ENCODE measurements at places on chromosomes 16 and 17. TPM values are rescaled to one million over a fixed set of nuclear protein-coding genes. Genes with fewer than 3 reads are reported as not detected.

CTNS gene
- total RNA-seq = 17.9 TPM

DNA sequence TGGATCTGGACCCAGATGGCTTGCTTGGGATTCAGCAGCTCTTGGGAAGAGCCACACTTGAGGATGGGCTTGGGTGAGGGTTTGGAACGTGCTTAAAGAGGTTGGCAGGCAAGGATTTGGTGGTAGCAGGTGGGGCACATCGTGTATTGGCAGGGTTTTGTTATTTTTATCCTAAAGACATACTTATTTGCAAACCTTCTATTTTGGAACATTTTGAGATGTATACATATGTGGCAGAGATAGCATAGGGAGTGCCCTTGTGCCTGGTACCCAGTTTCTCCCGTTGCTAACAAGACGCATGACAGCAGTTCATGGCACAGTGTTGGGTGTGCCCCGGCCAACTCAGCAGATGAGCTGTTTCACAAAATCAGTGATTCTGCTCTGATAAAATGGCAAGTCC lies 9.1 kb downstream of the BANP start:
- no peak for DNase-seq

- no peak for DNase-seq
These were observed 23.6 kb upstream of the ATF7IP2 start for GRCh38 chr16:10362077-10362863.

DNA sequence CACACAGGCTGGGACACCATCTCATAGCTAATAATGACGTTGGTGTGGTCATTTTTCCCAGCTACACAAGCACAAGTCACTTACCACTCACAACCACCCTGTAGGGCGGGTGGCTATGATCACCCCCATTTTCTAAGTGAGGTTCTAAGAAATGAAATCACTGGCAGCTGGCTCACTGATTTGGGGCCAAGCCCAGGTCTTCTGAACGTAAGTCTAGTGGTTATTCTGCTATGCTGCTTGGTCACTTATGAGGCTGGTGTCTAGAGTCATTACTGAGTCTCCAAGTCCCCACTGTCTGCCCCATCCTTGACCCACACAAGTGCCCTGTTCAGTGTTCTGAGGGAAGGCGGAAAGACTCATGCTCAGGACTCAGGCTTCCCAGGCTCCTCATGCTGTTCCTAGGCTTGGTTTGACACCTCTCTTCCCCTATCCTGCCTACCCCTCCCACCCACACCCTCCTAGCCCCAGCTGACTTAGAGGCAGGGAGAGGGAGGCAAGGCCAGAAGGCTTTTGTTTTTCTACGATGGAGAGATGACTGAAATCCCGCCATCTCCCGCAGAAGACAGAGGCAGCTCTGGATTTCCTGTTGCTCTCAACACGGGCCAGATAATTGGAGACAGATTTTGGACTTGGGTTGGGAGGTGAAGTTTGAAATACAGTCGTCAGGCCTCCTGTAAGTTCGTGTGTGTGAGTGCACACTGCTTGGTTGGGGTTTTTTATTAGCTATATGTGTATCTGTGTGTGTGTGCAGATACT lies 32.2 kb downstream of the FZD2 start:
- no peak for DNase-seq

CLEC18B gene
- not detected for total RNA-seq

GRCh38 chr16:86343796-86344585 lies 166.3 kb upstream of the FOXF1 start:
- no peak for DNase-seq

- no peak for DNase-seq
These were observed 125.9 kb downstream of the MAP2K6 start for GRCh38 chr17:69540356-69540755.

- DNase-seq = peak; percentile 80
These were observed 21.0 kb upstream of the ITGAX start for GRCh38 chr16:31333686-31334649.

AANAT gene
- total RNA-seq = not detected

LPCAT2 gene
- 6.1 TPM for total RNA-seq

DNA sequence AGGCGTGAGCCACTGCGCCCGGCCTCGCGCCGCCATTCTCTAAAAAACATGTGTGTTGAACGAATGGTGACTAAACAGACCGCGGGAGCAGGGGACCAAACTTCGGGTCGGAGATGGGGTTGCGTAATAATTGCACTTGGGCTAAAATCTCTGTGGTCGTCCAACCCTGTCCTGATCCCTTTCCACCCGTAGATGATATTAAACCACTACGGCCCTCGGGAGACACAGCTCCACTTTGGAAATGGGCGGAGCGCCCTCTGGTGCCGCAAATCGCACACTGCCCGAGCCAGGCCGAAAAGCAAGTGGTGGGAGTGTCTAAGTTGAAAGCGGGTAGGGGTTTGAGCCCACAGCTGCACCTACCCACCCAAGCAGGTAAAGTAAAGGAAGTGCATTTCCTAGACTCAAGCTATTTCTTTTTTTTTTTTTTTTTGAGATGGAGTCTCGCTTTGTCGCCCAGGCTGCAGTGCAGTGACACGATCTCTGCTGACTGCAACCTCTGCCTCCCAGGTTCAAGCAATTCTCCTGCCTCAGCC lies 17.0 kb downstream of the CAVIN1 start:
- DNase-seq = peak; percentile 91

DNA sequence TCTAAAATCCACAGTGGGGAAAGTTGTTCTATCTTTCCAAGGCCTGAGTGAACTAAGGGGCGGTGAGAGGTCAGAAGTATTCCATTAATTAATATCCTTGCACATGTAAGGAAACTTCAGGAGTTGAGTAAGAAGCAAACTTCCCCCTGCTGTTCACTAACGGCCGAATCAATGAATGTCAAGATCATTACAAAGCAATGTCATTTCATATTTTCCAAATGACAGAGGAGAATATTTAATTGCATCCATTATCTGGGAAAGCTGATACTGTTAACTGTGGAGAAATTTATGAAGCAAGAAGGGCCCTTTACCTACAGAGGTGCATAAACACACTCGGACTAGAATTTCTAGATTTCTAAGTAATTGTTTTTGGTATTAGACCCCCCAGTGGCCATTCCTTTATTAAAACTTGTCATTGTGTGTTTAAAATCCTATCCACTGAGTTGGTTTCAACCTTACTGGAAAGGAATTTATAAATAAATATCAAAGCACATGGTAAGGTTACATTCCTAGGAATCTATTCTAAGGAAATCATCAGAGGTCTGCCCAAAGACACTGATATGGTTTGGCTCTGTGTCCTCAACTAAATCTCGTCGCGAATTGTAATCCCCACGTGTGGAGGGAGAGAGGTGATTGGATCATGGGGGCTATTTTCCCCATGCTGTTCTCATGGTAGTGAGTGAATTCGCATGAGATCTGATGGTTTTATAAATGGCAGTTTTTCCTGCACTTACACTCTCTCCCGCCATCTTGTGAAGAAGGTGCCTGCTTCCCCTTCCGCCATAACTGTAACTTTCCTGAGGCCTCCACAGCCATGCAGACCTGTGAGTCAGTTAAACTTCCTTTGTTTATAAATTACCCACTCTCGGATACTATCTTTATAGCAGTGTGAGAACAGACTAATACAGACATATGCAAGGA lies 20.4 kb upstream of the SMURF2 start:
- DNase-seq = no peak

- DNase-seq = no peak
These were observed 10.1 kb downstream of the SNX29 start for GRCh38 chr16:11986521-11987057.

- no peak for DNase-seq
These were observed 222.4 kb upstream of the ERCC4 start for GRCh38 chr16:13697568-13697967.

DNA sequence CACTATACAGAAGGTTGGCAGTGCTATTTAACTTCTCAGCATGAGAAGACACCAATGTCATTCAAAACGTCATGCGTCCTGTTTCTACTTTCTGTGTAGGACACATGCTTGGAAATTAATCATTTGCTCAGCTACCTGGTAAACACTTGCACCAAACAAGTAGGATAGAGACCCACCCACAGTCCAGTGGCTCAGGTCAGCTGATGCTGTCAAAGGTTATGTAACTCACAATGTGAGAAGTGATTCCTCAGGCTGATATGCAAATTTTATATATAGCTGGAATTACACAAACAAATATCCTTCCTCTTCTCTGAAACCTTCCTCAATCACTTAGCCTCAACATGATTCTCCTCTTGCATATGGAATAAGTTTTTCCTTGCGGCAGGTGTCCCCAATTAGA lies 59.6 kb downstream of the ZZEF1 start:
- DNase-seq = no peak

- no peak for DNase-seq
These were observed 867.3 kb upstream of the GOT2 start for GRCh38 chr16:59601452-59601851.

DNA sequence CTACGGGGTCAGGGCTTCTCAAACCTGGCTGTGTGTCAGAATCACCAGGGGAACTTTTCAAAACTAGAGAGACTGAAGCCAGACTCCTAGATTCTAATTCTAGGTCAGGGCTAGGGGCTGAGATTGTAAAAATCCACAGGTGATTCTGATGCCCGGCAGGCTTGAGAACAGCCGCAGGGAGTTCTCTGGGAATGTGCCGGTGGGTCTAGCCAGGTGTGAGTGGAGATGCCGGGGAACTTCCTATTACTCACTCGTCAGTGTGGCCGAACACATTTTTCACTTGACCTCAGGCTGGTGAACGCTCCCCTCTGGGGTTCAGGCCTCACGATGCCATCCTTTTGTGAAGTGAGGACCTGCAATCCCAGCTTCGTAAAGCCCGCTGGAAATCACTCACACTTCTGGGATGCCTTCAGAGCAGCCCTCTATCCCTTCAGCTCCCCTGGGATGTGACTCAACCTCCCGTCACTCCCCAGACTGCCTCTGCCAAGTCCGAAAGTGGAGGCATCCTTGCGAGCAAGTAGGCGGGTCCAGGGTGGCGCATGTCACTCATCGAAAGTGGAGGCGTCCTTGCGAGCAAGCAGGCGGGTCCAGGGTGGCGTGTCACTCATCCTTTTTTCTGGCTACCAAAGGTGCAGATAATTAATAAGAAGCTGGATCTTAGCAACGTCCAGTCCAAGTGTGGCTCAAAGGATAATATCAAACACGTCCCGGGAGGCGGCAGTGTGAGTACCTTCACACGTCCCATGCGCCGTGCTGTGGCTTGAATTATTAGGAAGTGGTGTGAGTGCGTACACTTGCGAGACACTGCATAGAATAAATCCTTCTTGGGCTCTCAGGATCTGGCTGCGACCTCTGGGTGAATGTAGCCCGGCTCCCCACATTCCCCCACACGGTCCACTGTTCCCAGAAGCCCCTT lies 10.9 kb downstream of the STH start:
- no peak for DNase-seq

DNA sequence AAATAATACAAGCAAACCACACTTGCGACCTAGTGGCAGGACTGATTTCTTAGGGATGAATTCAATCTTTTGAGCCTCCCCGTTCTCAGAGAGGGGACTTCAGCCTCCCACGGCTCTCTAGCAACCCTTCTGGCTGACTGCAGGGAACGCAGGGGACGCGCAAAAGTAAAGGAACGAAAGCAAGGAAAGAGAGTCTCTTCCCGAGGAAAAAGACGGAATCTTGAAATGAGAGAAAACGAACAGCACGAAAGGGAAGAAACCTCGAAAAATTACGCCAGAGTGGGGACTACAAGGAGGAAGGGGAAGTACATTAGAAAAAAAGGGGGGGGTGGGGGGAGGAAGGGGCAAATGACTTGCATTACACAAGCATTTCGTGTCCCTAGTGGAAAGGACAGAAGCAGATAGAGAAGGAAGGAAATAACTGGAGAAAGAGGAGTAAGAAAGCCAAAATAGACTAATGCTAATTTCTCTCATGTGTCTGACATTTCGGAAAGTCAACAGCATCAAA lies 1.2 kb downstream of the GRB2 start:
- DNase-seq = peak; percentile 87

PARD6A gene
- 6.8 TPM for total RNA-seq

DNA sequence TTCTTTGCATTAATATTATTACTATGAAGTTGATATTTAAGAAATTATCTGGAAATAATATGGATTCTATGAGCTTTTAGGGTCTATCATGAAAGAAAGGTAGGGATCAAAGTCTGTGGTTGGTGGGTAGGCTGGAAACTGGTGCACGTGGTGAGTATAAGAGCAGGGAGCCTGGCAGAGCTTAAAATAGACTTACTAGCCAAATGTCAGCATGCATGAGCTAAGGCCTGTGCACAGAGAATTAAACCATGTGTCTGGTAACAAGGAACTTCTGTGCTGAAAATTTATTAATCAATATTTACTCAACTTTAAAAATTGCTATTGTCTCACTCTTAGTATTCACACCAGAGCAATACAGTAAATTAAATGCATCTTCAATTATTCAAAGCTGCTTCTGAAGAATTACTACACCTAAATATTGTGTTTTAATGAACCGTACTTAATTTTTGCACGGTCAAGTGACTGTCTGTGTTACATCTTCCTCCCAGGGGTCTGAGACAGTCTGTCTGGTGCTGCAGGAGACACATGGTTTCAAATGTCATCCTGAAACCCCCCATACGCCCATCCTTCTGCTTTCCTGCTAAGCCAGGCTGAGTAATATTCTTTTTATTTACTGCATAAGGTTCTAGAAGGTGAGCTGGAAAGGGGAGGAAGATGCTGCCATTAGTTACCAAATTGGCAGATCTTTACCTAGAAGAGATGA lies 161.0 kb upstream of the NLRP1 start:
- DNase-seq = no peak

GRCh38 chr17:73987845-73988509 lies 215.5 kb upstream of the RPL38 start:
- no peak for DNase-seq

DNA sequence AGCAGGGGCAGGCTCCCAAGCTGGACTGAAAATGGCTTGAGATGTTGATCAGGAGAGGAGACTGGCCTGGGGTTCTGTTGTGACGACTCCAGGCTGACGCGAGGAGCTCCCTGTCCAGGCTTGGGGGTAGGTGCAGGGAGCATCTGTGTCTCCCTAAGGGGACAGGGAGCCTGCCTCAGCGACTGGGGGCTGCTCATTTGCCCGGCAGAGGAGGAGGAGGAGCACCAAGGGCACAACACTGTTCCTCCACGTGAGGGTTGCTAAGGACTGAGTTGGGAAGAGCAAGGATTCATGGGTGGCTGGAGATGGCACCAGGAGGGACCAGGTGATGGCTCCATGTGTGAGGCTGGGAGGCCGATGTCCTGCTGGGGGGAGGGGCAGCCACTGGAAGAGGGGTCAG lies 53.3 kb downstream of the USP22 start:
- DNase-seq = peak; percentile 33

DNA sequence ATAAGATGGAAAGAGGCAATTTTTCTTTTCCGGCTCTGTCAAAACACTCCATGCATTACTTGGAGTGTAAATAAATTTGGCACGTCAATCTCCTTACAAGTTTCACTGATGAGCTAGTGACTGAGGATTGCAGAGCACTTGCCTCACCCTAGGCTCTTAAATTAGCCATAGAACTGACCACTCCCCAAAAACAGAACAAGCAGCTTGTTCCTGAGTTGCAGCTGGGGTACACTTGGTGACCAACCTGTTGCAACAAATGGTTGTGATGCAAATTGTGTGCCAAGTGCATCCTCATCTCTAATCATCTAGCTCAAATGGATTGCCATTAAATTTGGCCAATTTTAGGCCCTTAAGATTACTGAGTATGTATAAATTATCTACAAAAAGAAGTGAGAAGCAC lies 67.0 kb downstream of the CACNG1 start:
- no peak for DNase-seq

GRCh38 chr17:6374761-6375312 lies 60.1 kb downstream of the AIPL1 start:
- peak; percentile 61 for DNase-seq

- peak; percentile 79 for DNase-seq
These were observed 59.8 kb upstream of the RPH3AL start for GRCh38 chr17:412211-413015.
